Fibroblast of skin of right quadriceps (primary cell): ENCODE measurements at places on chromosomes 12 and 14.

DNA sequence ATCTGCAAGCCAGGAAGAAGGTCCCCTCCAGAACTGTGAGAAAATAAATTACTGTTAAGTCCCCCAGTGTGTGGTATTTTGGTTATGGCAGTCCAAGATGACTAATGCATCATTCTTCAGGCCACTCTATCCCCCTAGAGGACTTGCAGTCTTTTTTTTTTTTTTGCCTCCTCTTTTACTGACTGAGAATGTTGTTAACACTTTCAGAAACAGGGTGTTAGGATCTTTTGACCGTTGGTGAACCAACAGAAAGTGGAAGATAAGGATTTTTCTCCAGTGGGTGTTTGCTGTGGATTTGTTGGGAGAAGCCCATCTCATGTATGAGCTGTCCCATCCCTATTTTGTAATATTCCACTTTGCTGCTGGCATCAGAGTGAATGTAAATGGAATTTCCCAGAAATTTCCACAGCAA is 37.8 kb downstream of the MARK3 start:
- DNase-seq, result peak; percentile 88

DNA sequence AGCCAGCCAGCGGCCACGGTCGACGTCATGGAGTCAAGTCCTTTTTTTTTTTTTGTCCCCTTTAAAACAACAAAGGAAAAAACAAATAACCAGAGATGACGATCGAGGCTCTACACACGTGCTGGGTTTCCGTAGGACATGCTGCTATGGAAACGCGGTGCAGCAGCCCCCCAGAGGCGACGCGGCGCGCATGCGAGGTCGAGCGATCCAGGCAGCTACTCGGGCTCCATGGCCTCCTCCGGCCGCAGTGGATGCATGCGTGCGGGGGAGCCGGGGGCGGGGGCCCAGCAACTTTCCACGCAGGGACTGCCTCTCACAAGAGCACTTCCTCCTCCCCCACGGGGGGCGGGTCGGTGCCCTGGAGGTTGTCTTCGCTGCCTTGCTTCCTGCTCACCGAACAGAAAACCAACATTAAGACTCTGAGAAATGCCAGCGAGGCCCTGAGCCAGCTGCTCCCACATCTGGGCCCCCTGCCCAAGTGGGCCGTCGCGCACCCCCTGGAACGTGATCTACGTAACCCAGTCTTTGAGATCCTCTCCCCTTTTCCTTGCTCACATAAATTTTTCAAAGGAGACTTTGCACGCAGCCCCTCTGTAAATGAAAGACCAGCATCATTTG is 30.7 kb downstream of the P2RX4 start:
- peak; percentile 32 for DNase-seq

- no peak for DNase-seq
These were observed 25.1 kb downstream of the C12orf42 start for GRCh38 chr12:103470664-103471063.

DNA sequence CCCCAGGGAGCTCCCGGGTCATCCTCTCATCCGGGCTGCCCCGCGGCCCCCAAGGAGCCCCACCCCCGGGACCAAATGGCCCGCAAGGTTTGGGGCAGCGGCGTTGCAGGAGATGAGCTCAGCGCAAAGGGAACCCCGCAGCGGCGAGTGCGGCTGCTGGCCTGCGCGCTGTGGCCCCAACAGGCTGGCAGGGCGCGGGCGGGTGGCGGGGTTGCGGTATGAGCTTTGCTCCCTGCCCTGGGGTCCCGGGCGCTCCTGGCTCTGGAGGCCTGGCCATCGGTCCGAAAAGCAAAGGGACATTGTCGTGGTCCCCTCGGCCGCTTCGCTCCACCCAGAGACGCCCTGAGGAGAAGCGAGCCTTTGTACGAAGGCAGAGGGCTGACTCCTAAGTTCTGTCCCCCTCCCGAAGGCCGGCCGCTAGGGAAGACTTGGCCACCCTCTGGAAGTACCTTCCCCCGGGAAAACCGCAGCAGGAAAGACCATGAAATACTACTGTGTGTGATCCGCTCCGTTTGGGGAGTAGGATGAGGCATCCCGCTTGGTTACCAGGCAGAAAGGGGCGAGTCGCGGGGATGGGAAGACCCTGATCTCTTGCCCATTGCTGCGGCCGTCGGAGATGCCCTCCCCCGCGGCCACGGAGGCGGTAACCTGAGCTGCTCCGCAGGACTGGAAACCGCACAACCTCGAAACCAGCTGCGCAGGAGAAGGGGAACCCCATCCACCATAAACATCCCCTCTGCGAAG is 620 bp upstream of the NID2 start:
- DNase-seq, result peak; percentile 59

DNA sequence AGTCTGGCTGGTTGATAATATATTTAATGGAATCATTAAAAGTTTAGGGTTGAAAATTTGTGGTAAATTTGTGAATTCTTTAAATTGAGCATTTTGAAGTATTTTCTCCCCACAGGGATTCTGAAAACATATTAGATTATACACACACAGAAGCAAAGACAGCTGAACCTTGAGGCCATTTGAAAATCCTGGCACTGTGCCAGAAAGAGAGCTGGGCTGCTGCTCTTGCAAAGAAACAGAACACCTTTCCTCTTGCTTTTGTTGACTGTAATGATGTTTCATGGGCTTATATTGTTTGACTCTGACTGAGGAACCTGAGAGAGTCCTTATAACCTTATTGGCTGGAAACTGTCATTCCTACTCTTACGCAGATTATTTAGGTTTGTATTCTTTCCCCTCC is 4.8 kb downstream of the RNF34 start:
- DNase-seq, result no peak
